ENCODE measurements at places on chromosomes 2 and 18.

DNA sequence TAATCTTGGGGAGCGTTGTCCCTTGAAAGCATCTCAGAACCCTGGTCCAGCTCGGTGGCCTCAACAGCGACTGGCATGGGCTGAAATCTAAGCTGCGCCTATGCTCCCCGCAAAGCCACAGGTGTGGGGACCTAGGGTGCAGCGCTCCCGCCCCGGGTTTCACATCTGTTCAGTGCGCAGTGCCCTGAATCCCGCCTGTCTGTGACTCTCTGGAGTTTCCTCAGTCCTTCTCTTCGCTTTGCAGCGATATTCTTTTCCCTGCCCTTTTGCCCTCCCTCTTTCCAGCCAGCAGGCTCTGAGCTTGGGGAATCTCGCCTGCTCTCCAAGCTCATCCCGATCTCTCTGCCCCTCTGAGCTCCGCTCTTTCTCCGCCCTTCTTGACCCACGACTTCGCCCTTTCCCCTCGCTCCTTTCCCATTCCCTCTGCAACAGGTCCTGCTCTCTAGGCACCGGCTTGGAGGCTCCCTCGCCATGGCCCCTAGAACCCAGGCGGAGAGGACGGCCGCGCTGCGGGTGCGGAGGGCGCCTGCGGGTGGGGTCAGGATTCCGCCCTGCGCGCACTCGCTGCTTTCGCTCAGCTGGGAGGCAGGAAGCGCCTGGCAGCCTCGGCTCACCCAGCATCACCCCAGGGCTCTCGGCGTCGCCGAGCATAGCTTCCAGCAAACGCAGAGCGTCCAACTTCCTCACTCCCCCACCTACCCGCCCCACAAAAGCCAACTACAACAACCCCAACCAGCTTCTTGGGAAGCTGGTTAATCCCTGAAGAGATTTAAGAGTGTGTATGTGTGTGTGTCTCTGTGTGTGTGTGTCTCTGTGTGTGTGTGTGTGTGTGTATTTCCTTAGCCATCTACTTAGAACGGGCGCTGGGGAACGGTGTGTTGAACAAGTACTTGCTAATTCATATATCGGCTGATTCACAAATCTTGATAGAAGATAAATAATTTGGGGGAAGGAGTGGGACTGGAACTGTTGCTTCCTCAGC lies 1.1 kb downstream of the GRP start:
- DNase-seq = no peak

- DNase-seq = peak; percentile 23
Measured at GRCh38 chr2:201900362-201900761, 94.0 kb downstream of the CDK15 start.

DNA sequence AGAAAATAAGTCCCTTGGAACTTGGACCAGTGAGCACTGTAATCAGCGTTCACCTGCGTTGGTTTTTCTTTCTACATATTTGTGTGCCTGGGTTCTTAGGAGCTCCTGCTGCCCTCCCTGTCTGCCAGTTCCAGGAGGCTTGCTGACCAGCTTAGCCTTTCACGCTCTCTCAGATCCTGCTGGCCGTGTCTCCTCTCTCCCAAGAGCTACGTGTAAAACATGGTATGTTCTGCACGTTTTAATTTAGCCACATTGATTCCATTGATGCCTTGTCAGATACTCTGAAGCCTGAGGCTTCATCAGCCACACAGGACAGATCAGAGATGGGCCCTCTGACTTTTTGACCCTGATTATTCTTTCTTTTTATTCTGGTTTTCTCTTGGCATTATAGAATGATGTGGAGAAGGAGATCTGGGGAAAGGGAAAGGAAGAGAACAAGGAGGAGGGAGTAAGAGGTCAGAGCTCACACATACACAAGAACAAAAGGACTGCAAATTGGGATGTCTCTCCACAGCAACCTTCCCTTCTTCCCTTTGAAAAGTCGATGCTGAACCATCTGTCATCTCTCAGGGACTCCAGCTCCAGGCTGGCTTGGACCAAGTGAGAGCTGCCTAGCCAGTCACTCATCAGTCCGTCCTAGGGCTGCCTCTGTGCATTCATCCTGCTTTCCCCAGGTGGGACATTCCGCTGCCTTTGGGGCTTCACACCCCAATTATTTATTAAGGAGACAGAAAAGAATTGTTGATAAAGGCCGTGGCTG lies 152.8 kb downstream of the PIK3C3 start:
- no peak for DNase-seq

GRCh38 chr2:28639836-28640235 lies 111.8 kb upstream of the PPP1CB start:
- no peak for DNase-seq

GRCh38 chr2:203710952-203711351 lies 4.5 kb downstream of the CD28 start:
- no peak for DNase-seq

- DNase-seq = peak; percentile 94
Measured at GRCh38 chr2:209525834-209526281, 102.0 kb downstream of the MAP2 start.

GRCh38 chr2:193336781-193337180 lies 1142.0 kb upstream of the TMEFF2 start:
- no peak for DNase-seq

GRCh38 chr2:207720517-207721187 lies 9.2 kb downstream of the CCNYL1 start:
- no peak for DNase-seq

GRCh38 chr2:233832414-233832813 lies 21.9 kb downstream of the HJURP start:
- DNase-seq = peak; percentile 24

DNA sequence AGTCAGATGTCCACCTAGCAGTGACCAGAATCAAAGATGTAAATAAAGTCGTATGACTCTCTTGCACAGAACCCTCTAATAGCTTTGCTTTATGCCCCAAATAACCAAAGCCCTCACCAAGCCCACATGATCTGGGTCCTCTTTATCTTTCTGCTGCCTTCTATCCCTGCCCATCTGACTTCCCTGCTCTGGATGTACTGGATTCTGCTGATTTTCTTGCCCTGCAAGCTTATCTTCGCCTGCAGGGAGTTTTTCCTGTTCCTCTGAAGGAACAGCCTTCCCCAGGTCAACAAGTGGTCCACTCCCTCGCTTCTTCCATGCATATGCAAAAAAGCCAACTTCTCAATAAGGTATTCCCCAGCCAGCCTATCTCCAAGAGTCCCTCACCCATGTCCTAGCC lies 18.7 kb downstream of the IL36B start:
- DNase-seq = no peak

DNA sequence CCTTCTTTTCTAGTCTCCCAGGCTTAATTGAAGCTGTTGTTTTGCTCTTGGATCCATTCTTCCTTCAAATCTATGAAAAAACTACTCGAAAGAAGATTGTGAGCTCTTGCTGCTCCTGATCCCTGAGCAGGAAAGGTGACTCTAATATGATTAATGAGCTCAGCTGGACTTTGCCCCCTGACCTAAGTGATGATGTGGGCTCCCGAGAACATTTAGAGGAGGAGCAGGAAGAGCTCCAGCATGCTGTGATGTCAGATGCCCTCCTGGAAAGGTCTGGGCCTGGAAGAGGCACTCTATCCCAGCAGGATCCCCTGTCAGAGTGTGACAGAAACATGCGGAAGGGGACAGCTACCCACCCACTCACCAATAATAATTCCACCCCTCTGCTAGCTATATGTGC lies 117.9 kb upstream of the PELI1 start:
- DNase-seq = no peak

- no peak for DNase-seq
Measured at GRCh38 chr2:215080545-215080944, 57.9 kb downstream of the ABCA12 start.

GRCh38 chr2:221426929-221427328 lies 145.2 kb downstream of the EPHA4 start:
- no peak for DNase-seq

GRCh38 chr2:61520261-61520660 lies 17.9 kb downstream of the XPO1 start:
- no peak for DNase-seq

- peak; percentile 11 for DNase-seq
Measured at GRCh38 chr18:23453680-23454058, 582 bp downstream of the RIOK3 start.

DNA sequence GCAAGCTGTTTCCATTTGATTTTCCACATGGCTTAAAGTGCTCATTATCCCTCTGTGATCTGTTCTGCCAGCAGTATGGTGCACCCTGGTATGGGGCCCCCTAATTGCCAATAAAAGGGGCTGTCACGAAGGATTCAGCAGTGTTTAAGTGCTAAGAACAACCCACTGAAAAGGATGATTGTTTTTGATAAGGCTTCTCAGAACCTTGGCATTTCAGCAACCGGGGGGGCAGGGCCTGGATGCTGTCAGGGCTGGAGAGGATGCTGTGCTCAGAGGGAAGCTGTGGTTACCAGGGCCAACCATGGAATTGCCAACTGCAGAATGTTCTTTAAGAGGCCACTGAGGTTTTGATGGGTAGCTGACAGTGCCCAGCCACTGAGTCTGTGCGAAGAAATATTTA lies 117.8 kb downstream of the CTIF start:
- peak; percentile 72 for DNase-seq

DNA sequence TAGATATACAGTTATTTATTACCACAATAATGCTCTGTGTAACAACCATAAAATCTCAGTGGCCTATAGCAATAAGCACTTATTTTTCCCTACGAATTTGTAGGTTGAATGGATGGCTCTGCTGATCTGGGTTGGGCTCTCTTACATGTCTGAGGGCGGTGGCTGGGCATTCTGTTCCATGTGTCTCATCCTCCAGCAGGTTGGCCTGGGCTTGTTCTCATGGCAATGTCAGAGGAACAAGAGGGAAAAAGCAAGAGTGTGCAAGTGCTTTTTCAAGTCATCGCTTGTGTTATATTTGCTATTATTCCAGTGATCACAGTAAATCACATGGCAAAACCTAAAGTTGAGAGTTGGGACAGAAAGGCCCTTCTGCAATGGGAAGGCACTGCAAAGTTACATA lies 30.4 kb upstream of the MYO3B start:
- no peak for DNase-seq

GRCh38 chr18:72372076-72372475 lies 172.1 kb downstream of the CBLN2 start:
- peak; percentile 51 for DNase-seq

GRCh38 chr2:108257757-108258331 lies 18.1 kb downstream of the SULT1C3 start:
- DNase-seq = no peak

GRCh38 chr18:78776151-78776550 lies 203.5 kb upstream of the SALL3 start:
- no peak for DNase-seq

GRCh38 chr2:64825831-64826491 lies 163.2 kb upstream of the SLC1A4 start:
- no peak for DNase-seq

GRCh38 chr18:37381554-37381953 lies 184.0 kb downstream of the CELF4 start:
- DNase-seq = no peak

GRCh38 chr2:226151157-226151556 lies 648.5 kb downstream of the IRS1 start:
- no peak for DNase-seq

- DNase-seq = no peak
Measured at GRCh38 chr2:190794377-190794776, 86.2 kb upstream of the GLS start.

GRCh38 chr18:68494802-68495581 lies 219.9 kb downstream of the TMX3 start:
- peak; percentile 92 for DNase-seq
